ENCODE measurements at places on chromosomes 16 and 17.

GRCh38 chr17:61314368-61315078 lies 85.1 kb upstream of the TBX2 start:
- DNase-seq: no peak

- no peak for DNase-seq
Observed at GRCh38 chr16:23160574-23160973, 11.3 kb upstream of the USP31 start.

GRCh38 chr16:69929480-69929879 lies 21.7 kb upstream of the CLEC18A start:
- DNase-seq: no peak

DNA sequence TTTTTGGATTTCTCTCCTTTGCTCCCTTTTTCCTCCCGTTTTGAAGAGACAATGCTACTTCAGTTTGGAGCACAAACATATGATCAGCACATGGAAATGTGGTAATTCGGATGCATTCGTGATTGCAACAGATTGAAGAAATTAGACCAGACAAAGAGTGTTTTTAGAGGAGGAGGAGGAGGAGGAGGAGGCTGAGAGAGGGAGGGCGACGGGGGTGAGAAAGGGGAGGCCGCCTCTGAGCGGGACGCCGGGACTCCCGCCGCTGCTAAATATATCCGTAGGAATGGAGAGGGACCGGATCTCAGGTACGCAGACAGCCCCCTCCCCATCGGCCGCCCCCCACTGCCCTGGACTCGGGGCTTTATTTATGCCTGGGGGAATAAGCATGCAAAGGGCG lies 179.3 kb downstream of the SEC14L1 start:
- no peak for DNase-seq

Data from stimulated activated CD8-positive, alpha-beta memory T cell treated with anti-CD3 and anti-CD28 coated beads, Interleukin-15, amount 100 ng/mL, for 4 hours (primary cell).